ENCODE measurements at places on chromosomes 6 and 20.

GRCh38 chr6:31355583-31355948 lies 1.4 kb downstream of the HLA-B start:
- DNase-seq, result no peak

- no peak for DNase-seq
Measured at GRCh38 chr6:165580136-165580535, 82.9 kb downstream of the PDE10A start.

DNA sequence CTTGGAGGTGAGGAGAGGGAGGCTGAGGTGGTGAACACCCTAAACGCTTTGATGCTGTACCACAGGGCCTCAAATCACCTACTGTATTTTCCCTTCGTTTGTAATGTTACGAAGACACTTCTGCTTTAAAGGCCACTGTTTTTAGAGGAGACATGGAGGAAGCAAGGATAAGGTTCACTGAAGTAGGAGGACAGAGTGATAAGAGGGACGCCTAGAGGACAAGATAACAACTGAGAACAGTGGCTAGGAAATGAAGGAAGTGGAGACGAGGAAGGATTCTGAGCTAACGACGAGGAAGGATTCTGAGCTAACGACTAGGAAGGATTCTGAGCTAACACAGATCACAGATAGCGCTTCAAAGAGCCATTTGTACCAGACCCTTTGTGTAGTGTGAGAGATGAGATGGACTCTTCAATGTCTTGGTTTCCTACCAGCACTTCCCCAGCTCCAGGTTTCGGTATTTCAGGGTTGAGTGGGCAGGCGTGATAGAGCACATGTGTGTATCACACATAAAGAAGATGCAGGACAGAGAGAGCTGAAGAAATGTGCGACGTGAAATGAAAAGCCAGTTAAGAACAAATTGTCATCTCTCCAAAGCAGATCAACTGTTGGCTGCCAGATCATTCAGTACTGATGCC lies 7.5 kb downstream of the SF3B5 start:
- no peak for DNase-seq

DNA sequence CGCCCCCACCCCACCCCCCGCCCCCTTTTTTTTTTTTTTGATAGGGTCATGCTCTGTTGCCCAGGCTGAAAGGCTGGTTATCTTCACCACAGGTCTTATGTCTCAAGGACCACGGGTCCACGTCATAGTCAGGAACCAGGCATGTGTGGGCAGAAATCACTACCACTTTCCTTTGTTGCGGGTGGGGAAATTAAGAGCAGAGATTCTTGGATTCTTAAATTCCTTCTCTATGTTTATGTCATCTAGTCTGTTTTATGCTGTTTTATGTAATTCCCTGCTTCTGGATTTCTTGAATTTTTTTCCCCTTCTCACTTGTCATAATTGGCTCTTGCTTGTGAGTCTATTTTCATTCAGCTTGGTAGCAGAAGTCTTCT lies 25.8 kb upstream of the PLCG1 start:
- no peak for DNase-seq

GRCh38 chr20:17520583-17520982 lies 10.6 kb downstream of the BFSP1 start:
- no peak for DNase-seq

GRCh38 chr20:50277460-50278376 lies 87.1 kb downstream of the CEBPB start:
- no peak for DNase-seq

GRCh38 chr20:9353180-9353915 lies 161.0 kb upstream of the LAMP5 start:
- DNase-seq, result no peak

DNA sequence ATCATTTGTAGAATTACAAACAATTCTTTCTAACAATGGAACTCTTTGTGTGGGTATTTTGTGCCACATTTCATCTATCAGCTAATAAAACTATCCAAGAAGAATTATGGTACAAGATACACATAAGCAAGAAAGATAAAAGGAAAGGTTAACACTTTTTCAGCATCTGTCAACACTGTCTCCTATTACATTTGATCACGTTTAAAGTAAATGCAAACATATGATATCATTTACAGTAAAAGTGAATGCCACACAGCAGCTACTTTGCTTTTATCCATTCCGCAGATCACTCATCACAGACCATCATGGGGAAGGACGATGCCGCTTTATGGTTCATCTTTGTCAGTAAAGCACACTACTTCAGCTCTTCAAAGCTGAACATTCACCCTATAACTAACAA lies 456.4 kb upstream of the MANEA start:
- no peak for DNase-seq

GRCh38 chr6:13166269-13166668 lies 162.1 kb downstream of the TBC1D7 start:
- DNase-seq, result no peak

- no peak for DNase-seq
Measured at GRCh38 chr6:44735630-44735963, 348.1 kb downstream of the CDC5L start.

DNA sequence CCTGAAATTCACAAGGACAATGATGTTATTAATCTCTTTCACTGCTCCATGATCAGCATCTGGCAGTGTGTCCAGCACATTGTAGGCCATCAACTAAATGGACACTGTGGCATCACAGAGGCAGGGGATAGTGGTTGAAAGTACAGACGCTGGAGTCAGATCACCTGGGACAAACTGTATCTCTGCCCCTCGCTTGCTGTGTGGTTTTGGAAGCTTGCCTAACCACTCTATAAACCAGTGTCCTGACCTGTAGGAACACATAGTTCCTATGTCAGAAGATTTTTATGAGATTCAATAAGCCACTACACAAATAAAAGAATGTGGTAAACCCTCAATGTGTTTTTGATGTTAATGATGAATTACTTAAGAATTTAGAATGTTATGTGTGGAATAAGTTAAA lies 219.3 kb upstream of the RNF217 start:
- no peak for DNase-seq

- DNase-seq, result peak; percentile 15
Measured at GRCh38 chr6:151493804-151494234, at the start of gene CCDC170. Gene CCDC170 (plus strand): TSS chr6:151494017. CDS start chr6:151494129, 112 bp downstream.

DNA sequence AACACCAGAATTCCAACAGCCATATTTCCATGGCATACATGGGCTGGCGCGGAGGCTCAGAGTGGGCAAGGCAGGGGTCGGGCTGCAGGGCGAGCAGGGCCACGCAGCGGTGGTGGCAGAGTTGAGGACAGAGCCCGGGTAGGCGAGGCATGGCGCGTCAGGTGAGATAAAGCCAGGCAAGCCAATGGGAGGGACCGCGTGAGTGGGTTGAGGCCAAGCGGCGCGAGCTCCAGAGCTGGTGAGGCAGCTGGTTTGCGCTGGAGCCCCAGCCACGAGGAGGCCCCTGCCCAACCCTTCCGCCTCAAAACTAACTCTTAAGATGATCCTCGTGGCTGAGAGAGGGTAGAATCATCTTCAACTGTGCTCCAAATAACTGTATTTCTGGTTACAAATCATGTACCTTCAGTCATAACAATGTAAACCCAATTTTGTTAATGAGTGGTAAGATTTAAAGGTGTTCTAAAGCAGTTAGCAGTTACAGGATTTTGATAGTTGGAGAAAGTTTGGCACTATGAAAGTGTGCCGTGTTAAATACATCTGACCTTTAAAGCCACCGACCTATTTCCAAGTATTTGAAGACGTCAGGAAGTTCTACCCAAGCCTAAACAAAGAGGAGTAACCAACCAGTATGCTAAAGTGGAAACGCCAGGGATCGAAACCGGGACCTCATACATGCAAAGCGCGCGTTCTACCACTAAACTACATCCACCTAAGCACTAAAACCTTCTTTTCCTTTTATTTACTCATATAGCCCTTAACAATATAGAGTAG lies 107.9 kb downstream of the GPX5 start:
- no peak for DNase-seq

GRCh38 chr20:48329676-48330664 lies 497.8 kb downstream of the PREX1 start:
- DNase-seq, result no peak

DNA sequence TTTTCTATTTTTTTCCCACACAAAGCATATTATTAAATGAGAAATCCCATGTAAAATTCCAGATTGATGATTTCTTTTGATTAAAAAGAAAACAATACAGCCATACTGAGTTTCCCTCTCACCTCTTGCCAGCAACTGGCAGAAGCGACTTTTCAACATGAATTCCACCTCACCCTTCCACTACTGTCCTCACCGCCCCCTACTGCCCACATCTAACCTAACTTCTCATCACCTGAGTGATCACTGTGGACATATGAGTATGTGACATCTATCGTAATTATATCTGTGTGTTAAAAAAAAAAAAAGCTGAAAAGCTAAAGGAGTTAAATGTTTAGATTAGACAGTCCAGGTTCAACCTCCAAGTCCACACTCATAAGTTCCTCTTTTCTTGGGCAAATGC lies 528.6 kb downstream of the PRKN start:
- no peak for DNase-seq

DNA sequence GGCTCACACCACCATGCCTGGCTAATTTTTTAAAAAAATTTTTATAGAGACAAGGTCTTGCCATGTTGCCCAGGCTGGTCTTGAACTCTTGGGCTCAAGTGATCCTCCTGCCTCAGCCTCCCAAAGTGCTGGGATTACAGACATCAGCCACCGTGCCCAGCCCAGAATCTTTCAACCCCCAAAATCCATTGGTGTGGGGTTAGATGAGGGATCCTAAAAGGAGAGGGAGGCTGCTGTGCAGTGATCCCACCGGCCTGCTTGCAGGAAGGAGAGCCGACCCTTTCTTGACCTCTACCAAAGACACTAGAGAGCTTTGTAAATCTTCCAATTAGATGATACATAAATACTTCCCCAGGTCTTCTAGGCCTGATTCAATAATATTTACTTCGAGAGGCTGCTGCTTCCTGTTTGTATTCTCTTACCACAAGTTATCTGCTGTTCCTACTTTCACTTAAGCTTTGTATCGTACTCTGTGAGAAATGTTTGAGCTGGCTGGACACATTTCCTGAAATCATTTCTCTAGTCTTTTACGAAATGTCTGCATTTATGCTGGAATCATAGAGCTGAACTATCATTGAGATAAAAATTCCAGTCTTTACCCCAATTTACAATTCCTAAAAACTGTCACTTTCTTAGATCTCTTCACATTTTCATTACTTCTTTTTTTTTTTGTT lies 49.3 kb upstream of the IER3 start:
- no peak for DNase-seq

DNA sequence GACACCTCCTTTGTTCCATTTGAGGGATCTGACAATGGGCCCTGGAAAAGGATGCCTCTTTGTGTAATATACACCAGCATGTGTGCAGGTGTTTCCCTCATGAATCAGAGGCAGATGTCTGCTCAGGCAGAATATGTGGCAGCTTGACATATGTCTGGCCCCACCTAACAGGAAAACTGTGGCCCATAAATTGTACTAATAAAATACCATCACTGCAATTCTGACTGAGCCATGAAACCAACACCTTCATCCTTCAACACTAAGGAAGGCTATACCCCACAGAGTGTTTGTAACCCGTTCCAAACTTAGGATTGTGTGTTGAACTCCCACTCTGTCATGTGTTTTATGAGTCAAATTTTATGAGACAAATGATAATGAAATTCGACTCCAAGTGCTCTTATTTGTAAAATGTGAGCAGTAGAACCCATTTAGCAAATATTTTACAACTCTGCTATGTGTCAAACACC lies 22.7 kb downstream of the LAMA4 start:
- DNase-seq, result no peak

DNA sequence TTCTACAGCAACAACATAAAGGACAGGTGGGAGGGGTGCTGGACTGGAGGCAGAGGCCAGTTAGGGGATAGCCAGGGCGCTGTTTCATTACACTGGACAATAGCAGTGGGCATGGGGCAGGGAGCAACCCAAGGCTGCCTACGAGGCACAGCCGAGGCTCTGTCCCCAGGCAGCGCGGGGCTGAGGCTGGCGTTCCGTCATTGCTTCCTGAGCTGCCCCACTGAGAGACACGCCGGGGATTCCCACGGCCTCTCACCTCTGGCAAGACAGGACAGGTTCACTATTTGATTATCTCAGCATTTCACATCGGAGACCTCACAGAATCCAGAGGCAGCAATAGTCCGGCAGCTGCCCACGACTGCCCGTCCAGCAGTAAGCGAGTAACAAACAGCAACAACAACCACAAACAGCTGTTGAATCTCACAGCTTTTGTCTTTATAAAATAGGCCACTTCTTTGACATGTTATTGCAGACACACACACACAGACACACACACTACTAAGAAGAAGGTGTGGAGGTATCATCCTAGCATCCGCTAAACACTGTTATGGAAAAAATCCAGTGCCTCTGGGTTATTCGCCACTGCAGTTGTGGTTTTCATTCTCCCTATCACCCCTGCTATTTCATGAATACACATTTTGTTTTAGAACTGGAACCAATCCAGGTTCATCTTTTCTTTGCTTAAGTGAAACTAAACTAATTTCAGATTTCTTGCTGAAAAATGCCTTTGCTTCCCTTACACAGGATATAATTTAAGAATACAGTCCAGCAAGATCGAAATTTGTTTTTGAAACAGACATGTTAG lies 19.5 kb downstream of the KIF25 start:
- no peak for DNase-seq

- peak; percentile 21 for DNase-seq
Measured at GRCh38 chr20:57212534-57213276, 53.7 kb downstream of the BMP7 start.

GRCh38 chr6:32604434-32604877 lies 14.8 kb upstream of the HLA-DRB1 start:
- no peak for DNase-seq

- no peak for DNase-seq
Measured at GRCh38 chr6:52849137-52849536, 8.5 kb upstream of the GSTA5 start.

DNA sequence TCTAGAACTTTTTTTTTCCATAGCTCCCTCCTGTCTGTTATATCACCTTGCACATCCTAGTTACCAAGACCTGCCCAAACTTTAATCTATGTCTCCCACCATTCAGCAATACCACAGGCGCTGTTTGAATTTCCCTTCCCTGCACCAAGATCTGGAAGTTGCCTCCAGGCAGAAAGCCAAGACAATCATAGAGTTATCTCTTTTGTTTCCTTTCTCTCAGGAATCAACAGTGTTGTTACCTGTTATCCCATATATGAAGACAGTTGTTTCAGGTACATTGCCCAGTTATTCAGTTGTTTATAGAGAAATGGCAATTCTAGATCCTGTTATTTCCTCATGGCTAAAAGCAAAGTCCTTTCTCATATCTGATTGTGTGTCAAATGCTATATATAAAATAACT lies 63.2 kb downstream of the PDSS2 start:
- no peak for DNase-seq

- DNase-seq, result no peak
Measured at GRCh38 chr6:90460051-90460450, 126.8 kb downstream of the MAP3K7 start.

- DNase-seq, result no peak
Measured at GRCh38 chr6:15405129-15406068, 159.5 kb downstream of the JARID2 start.

DNA sequence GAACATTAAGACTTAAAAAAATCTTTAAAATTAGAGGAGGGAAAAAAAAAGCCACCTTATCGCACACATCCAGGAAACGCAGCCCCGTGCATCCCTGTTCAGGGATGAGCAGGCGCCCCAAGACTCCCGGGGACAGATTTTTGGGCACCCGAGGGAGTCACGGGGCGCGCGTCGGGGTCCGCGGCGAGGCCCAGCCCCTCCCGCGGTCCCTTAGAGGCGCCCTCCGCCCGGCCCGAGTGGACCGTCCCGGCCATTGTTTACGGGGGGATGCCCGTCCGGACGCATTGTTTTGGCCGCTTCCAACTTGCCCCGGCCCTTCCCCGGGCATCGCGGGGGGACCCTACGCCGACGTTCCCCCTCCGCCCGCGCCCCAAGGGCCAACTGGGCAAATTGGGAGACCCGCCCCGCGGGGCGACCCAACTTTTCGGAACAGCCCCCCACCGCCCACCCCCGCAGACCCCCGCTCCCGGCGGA lies 610 bp downstream of the ZNF217 start:
- no peak for DNase-seq
